Activated T-cell treated with anti-CD3 and anti-CD28 coated beads for 4 hours (primary cell): ENCODE measurements at places on chromosomes 7 and 10.
A peak's percentile ranks its signal among the peaks of the same experiment; 100 is the strongest.

- no peak for DNase-seq
Observed at GRCh38 chr10:84172467-84173356, 889 bp upstream of the GPR15LG start.

- no peak for DNase-seq
Observed at GRCh38 chr10:100894033-100894432, 18.7 kb upstream of the SLF2 start.

DNA sequence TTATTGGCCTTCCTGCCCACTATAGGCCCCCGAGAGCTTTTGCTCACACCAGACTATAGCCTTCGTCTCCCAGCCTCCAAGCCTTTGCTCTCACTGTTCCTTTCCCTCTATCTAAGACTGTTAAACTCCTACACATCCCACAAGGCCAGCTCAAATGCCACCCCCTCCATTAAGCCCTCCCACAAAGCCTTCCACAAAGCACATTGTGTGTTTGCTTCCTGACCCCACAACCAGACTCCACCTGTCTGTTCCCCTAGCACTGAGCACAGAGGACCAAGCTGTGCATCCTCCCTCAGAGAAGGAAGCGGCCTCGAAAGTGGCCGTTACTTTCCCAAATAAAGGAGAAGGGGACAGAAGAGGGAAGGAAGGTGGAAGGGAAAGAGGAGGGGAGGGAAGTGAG lies 1.3 kb downstream of the LOXL4 start:
- no peak for DNase-seq

DNA sequence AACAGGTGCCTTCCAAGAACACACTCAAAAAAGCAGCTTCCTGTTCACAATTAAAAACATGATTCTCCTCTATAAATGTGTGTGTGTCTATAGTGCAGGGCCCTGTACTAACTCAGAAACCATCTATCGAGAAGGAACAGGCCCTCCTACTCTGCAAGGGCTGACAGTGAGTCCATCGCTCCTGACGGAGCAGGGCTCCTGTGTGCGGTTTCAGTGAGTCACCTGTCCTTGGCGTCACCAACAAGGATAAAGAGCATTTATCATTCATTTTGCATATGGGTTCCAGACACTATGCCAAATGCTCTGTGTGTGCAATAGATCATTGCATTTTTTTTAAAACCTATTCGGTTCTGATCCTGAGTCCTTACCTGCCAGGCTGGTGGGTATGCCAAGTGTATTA lies 63.7 kb downstream of the TACC2 start:
- no peak for DNase-seq

DNA sequence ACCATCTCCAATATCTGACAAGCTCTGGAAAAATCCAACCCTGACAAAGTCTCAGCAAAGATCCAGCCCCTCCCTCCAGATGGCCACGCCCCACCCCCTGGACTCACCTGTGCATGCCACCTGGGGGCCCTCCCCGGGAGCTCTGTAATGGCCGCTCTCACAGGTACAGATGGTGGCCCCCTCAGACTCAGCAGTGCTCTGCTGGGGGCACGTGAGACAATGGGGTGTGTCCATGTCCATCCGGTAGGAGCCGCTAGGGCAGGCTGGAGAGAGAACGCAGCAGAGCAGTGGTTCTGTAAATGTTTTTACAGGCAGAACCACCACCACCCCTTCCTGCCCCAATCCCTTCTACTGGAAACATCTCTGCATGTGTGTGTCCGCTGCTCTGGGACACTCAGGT lies 9.5 kb downstream of the EPHA1 start:
- no peak for DNase-seq

- peak; percentile 38 for DNase-seq
Observed at GRCh38 chr7:94509887-94510581, 425 bp downstream of the CASD1 start.

DNA sequence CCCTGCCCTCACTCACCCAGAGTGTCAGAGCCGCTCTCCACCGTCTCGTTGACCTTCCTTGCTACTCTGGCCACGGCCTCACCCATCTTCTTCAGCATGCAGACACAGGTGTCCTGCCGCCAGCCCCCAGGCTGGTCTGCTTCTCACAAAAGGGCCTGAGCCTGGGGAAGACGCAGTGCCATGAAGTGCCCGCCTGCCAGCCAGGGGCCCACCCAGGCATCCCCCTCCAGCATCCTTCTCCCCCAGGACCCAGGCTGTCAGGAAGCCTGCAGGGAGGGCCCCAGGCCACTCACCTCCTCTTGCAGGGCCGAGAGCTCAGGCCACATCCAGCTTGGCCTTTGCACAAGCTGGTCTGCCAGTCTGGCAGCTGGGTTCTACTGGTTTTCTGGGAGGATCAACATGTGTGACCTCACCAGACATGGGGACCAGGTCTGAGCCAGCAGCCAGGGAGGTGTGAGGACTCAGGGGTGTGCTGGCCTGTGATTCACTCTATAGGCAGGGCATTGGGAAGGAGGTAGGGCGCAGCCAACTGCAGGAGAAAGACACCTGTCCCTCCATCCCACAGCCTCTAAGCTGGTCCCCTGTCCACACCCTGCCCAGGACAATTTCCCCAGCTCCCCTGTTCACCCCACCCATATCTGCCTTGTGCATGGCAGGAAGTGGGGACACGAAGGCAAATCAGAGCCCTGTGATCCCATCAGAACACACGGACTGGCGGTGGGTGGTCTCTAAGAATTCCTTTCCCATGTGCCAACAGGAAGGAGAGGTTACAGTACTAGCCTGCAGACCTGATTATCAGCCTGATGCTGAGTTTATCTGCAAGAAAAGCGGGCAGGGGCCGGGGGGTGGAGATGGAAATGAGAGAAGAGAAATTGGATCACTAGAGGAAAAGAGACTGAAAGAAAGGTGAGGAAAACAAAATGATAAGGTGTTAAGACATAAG lies 5.7 kb downstream of the LRRC20 start:
- DNase-seq: no peak

GRCh38 chr7:129989466-129989865 lies 36.7 kb upstream of the UBE2H start:
- peak; percentile 4 for DNase-seq

- DNase-seq: no peak
Observed at GRCh38 chr10:123527151-123527550, 139.0 kb upstream of the GPR26 start.

GRCh38 chr7:5619419-5620130 lies 161.9 kb downstream of the RNF216 start:
- DNase-seq: no peak

- DNase-seq: no peak
Observed at GRCh38 chr7:69663911-69664832, 65.9 kb downstream of the AUTS2 start.

DNA sequence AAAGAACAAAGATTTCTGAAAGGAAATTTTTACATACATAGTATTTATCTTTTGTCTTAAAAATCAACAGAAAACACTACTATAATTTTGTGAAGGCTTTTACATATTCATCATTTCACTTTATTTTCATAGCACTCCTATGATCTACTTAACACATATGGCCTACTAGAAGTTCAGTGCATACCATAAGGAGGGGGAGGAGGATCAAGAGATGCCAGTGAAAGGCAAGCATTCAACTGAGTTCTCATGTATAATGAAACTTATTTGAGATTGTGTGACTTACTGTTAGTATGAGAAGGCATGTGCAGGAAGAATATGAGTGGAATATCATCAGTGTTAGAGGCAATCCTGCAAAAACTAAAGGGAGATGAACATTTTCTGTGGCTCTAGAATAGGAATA lies 10.6 kb downstream of the BRAF start:
- no peak for DNase-seq
